ENCODE measurements at places on chromosomes 1 and 21.

- peak; percentile 90 for DNase-seq
Observed at GRCh38 chr1:1360506-1361169, 2.3 kb upstream of the MXRA8 start.

DNA sequence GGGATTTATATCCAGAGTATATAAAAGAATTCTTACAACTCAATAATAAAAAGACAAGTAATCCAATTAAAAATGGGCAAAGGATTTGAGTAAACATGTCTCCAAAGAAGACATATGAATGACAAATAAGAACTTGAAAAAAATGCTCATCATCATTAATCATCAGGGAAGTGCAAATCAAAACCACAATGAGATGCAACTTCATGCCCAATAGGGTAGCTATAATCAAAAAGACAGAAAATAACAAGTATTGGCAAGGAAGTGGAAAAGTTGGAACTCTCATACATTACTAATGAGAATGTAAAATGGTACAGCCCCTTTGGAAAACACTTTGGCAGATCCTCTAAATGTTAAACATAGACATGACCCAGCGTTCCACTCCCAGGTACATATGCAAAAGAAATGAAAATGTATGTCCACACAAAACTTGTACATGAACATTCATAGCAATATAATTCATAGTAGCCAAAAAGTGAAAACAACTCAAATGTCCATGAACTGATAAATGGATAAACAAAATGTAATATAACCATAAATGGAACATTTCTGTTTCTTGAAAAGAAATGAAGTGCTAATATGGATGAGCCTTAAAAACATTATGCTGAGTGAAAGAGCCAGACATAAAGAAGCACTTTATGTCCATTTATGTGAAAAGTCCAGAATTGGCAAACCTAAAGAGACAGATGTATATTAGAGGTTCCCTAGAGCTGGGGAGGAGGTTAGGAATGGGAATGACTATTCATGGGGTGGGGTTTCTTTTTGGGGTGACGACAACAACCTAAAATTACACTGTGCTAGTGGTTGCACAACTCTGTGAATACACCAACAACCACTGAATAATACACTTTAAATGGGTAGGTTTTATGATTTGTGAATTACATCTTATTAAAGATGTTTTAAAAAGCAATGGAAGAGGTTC lies 259.7 kb downstream of the RHOU start:
- no peak for DNase-seq

- no peak for DNase-seq
Observed at GRCh38 chr1:245575710-245576109, 420.9 kb downstream of the KIF26B start.

- DNase-seq = no peak
Observed at GRCh38 chr1:109931911-109932636, 21.4 kb downstream of the CSF1 start.

GRCh38 chr1:41735631-41736260 lies 183.0 kb downstream of the HIVEP3 start:
- no peak for DNase-seq

DNA sequence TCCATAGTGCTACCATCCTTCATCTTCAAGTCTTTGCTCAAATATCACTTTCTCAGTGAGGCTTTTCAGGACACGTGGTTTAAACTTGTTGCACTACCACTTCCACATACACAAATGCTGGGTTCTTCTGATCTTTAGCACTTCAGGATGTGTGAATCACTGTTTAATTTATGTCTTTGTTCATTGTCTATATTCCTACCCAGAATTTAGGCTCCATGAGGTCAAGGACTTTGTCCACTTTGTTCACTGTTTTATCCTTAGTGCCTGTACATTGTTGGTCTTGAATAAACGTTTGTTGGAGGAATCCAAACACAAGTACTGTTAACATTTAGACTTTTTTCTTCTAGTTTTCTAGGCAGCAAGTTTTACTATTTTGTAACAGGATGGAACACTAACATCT lies 42.6 kb upstream of the RALGPS2 start:
- DNase-seq = no peak

DNA sequence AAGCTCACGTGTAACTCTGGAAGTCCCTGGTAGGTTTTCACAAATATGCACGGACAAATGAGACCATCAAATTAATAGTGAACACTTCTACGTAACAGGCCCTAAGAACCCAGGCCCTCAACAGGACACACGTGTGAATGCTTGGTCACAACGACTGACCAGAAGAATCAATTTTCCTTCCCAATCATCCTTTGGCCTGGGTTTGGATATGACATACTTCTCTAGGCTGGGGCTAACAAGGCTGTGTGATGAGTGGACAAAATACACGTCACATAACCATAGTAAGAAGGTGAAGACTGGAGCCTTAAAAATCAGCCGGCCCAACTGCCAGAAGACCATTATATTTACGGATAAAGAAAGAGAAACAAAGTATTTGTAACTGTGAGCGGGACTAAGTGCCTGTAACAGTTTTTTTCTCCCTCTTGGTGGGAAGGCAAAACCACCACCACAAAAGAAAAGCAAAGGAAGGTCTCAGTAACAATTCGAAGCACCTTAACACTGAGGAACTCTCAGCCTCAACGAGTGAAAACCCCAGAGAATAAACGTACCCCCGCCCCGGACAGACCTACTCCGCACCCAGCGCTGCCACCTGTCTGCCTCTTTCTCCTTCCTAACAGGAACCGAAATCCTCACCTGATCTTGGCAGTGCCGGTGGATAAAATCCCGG lies 450 bp downstream of the SDE2 start:
- no peak for DNase-seq

DNA sequence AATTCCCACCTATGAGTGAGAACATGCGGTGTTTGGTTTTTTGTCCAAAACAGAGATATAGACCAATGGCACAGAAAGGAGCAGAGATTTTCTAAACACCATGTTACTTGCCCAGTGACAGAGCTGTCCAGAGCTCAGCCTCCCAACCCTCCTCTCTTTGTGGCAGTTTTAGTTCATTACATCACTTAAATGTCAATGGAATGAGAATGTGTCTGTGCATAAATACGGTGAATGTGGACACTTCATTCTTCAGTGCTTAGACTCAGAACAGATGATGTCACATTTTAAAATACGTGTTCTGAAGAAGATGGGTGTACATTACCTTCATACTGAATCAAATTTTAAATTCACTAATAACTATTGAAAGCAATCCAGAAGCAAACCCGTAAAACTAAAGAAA lies 374.9 kb downstream of the DSCAM start:
- DNase-seq = no peak

GRCh38 chr1:228271701-228272251 lies 63.9 kb downstream of the OBSCN start:
- DNase-seq = peak; percentile 43

DNA sequence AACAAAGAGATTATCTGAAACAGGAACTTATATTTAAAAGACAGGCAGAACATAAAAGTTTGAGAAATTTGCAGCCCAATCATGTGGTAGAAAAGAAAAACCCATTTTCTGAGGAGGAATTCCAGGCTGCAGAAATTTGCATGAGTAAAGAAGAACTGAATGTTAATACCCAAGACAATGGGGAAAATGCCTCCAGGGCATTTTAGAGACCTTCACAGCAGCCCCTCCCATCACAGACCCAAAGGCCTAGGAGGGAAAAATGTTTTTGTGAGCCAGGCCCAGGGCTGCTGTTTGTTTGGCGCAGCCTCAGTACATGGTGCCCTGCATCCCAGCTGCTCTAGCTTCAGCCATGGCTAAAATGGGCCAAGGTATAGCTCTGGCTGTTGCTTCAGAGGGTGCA lies 554.3 kb upstream of the CHRM3 start:
- DNase-seq = no peak

DNA sequence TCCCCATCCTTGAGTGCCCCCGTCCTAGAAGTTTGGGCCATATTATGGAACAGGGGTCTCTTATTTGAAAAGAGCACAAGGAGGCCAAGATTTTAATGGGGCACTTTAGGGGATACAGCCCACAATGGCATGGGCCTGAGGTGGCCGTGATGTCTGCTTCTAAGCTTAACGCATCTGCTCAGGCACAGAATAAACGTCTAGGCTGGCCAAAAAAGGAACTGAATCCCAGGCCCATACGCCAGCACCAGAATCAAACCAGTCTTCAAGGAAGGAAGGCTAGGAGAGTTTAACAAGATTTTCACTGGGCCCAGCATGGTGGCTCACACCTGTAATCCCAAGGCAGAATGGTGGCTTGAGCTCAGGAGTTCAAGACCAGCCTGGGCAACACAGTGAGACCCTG lies 9.2 kb upstream of the SARS1 start:
- DNase-seq = no peak

- no peak for DNase-seq
Observed at GRCh38 chr1:107817935-107818334, 147.0 kb downstream of the VAV3 start.

DNA sequence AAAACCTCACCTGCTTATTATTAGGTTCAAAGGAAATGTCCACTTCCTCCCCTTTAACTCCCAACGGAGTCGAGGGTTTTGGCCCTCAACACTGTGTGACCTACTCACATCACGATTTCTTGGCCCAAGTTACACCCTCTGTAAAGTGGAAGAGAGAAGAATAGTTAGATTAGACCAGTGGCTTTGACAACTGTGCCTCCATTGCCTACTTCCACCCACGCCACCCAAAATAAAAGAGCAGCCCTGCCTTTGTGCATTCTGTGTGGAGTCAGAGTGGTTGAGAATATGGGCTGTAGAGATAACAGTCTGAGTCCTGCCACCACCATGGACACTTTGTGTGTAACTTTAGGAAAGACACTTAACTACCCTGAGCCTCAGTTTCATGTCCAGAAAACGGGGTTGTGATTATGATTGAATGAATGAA lies 4.1 kb upstream of the HDGF start:
- no peak for DNase-seq

DNA sequence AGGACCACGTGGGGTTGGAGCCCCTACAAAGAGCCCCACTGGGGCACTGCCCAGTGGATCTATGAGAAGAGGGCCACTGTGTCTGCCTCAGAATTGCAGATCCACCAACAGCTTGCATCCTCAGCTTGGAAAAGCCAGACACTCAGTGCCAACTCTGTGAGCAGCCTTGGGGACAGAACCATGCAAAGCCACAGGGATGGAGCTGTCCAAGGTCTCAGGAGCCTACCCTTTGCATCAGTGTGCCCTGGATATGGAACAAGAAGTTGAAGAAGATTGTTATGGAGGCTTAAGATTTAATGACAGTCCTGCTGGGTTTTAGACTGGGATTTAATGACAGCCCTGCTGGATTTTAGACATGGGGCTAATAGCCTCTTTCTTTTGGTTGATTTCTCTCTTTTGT lies 1670.9 kb downstream of the PLA2G4A start:
- DNase-seq = no peak

- DNase-seq = no peak
Observed at GRCh38 chr1:53195246-53196016, 1.2 kb upstream of the CPT2 start.
